Endothelial cell (in vitro differentiated cells): ENCODE measurements at places on chromosomes 7 and 10. TPM values are rescaled to one million over a fixed set of nuclear protein-coding genes. Genes with fewer than 3 reads are reported as not detected.

The GPR15LG gene
- total RNA-seq = not detected

The PTF1A gene
- not detected for total RNA-seq

The GRM3 gene
- not detected for total RNA-seq

The POLR2J2 gene
- 9.4 TPM for total RNA-seq

The RBP3 gene
- not detected for total RNA-seq

The OPALIN gene
- not detected for total RNA-seq

The MMP21 gene
- not detected for total RNA-seq
